ENCODE measurements at places on chromosomes 16 and 17.

DNA sequence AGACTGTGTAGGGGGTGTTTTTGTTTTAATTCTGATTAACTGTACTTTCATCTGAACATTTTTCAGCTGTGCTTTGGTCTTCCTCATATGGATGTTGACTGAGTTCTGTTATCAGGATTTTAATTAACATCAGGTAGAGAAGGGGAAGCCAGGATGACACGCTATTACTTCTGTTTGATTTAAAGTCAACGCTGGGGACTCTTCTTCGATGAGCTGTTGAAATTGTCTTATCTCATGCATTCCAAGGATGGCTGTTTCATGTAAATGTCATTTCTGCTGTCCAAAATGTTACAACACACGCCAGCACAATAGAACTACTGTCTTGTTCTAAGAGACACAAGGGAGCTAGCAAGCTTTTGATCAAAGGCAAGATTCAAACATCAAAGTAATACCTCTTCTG lies 263.3 kb upstream of the CDH5 start:
- no peak for DNase-seq

- DNase-seq = no peak
Measured at GRCh38 chr17:37742116-37742761, 2.6 kb downstream of the HNF1B start.

DNA sequence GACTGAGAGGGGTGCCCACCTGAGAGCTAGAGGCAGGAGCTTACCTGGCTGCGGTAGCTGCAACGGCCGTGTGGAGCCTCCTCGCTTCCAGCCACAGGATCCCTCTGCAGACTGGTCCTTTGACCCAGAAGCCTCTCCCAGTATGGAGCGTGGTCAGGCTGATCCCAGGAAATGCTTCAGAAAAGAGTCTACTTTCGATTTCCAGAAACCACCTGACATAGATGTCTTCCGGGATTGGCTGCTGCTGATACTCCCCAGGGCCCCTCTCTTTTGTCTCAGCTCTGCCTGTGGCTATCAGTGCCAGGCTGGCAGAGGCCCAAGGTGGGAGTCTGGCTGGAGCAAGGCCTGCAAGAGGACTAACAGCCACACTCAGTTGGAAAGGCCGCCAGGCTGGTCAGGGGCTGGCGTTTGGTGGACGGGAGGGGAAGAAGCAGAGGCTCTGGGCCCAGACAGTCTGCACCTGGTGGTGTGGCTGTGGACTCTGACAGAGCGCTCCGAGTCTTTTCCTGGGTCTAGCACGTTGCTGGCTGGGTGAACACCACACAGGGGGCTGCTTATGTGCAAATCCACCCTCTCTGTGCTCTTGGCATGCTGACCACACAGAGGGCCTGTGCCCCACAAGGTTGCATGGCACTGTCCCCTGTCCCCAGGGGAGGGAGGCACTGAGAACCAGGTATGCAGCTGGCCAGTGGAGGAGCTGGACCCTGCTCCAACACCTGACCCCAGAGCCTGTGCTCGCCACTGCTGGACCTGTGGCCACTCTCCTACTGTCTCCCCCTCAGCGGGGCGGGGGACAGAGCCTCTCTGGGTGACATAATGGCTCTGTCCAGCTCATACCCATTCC lies at the start of gene LGALS3BP:
LGALS3BP (minus strand) TSS at position 144 of the 844 bp plus-strand sequence. CDS start 2,732 bp downstream, outside the sequence.
- no peak for DNase-seq

DNA sequence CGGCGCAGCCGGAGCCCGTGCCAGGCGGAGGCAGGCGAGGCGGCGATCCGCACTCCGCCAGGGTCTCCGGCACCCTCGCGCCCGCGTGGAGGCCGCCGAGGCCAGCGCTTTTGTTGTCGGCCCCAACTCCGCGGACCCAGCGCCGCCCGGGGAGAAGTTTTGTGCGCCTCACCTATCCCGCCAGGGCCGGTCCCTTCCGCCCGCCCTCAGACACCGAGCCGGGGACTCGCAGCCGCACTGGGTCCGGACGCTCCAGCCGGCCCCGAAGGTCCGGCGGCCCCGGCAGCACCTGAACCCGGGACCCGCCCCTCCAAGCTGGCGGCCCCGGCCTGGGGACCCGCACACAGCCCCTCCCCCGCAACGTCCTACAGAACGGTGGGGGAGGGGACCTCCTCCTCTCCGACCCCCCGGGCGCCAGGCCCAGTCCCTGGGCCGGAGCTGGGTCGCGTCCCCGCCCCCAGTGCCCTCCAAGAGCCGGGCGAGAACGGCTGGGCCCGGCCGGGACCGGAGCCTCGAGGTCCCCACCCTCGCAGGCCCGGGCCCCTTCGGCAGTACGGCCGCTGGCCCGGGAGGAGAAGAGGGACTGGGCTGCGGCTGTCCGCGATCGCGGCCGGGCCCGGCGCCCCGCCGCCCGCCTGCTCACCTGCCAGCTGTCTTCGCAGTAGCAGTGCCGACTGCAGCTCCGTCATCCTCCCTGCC lies 698 bp downstream of the UBE2G1 start:
- no peak for DNase-seq

GRCh38 chr17:36485027-36485426 lies 1.5 kb upstream of the ZNHIT3 start:
- no peak for DNase-seq

- DNase-seq = no peak
Measured at GRCh38 chr16:16045879-16046278, 96.5 kb downstream of the ABCC1 start.

DNA sequence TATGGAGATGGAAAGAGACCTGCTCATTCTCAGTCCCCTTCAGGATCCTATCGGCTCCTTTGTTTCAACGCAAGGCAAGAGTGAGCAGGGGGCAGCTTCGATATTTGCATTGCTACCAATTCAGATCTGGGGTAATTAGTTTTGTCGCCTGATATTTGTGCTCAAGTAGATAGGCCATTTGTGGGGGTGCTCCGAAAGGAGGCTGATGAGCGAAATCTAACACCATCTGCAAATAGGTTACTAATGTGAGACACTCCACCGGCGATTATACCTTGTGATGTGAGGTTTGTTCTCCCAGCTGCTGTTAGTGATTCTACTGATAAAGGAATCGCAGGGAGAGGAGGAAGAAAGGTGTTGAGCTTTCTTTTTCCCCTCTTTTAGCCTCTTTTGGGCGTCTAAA lies 31.5 kb downstream of the WSCD1 start:
- no peak for DNase-seq

- DNase-seq = no peak
Measured at GRCh38 chr17:15918661-15919259, 26.2 kb upstream of the ADORA2B start.

DNA sequence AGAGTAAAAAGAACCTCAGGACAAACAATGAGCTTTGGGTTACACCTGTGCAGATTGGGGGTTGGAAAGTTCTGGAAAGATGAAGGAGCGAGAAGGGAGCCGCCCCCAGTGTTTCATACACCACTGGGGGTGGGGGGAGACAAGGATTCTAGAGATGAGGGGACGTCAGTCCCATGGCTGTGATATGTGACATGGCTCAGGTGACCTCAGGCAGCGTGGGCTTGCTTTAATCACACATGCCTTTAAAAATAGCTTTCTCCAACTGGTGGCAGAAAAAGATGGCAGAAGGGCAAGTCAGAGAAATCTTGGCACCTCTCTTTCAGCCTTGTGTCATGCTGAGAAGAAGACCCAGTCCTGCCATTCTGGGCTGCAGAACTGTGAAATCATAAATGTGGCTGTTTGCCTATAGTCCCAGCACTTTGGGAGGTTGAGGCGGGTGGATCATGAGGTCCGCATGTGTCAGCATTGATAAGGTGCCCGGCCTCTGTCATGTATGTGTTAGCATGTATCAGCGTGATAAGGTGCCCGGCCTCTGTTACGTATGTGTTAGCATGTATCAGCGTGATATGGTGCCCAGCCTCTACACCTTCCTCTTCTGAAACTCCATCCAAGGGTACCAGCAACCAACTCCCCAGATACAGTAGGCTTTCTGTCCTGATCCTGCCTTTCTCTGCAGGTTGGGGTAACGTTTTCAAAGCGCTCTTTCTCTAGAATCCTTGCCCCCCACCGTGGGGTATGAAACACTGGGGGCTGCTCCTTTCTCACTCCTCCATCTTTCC lies 25.0 kb downstream of the WIPI1 start:
- no peak for DNase-seq

DNA sequence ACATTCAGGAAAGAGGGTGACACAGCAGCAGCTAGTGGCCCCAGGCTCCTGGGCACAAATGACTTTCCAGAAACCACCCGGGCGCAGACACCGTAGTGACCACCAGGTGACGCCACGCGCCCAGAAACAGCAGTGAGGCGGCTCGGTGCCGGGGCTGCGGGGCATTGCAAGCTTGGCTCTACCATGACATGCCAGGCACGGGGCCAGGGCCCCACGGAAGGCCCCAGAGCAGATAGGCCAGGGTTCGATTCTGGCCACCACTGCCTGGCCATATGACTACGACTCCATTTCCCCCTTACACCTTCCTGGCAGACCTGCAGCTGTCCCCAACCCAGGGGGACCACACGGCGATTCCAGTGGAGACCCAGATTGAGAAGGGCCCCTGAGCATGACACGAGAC lies 6.7 kb downstream of the RHBDF1 start:
- no peak for DNase-seq

DNA sequence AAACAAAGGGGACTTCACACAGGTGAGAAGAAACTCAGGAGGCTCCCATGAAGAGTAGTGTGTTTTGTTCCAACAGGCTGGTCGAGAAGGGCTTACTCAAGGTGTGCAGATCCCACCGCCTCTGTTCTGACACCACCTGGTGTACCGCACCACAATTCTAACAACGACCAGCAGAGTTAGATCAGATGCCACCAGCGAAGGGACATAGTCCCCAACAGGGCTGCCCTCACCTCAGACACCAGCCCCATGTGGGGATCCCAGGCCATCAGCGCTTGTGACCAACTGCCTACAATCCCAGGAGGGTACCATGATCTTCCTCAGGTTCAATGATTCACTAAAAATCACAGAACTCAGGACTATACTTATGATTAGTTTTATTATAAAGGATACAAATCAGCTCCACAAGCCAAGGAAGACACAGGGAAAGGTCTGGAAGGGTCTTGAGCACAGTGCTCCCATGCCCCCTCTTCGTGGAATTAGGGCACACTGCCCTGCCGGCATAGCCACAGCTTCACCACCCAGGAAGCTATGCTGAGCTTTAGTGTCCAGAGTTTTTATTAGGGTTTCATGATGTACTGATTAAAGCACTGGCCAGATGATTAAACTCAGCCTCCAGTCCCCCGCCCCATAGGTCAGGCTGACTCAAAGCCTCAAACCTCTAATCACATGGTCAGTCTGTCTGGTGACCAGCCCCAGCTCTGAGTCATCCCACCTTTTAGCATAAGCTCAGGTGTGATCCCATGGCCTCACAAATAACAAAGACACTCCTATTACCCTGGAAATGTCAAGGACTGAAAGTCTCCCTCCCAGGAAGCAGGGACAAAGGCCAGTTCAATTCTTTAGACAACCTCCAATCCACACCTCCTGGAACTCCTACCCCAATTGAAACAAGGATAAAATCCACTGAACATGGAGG lies 26.0 kb downstream of the TRIM25 start:
- no peak for DNase-seq

GRCh38 chr16:1763521-1764511 lies 7.5 kb downstream of the NME3 start:
- DNase-seq = no peak

GRCh38 chr17:48429638-48430586 lies at the start of gene SKAP1:
SKAP1 (minus strand) TSS chr17:48430214.
- no peak for DNase-seq

DNA sequence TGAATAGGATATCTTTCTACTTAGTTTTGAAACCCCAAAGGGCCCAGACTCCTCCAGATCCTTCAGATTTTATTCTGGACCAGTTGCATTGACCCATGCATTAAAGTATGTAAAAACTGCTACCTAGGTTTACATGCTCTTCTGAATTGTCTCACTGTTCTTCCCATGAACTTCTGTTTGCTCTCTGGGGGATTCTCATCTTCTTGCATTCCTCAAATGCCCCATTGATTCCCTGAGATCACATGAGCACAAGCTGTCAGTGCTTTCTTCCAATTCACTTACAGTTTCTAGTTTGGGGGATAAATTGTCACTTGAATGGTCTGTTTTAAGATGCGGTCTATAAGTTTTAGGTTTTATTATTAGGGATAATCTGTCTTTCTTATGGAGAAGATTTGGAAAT lies 188.9 kb upstream of the KIF2B start:
- no peak for DNase-seq

DNA sequence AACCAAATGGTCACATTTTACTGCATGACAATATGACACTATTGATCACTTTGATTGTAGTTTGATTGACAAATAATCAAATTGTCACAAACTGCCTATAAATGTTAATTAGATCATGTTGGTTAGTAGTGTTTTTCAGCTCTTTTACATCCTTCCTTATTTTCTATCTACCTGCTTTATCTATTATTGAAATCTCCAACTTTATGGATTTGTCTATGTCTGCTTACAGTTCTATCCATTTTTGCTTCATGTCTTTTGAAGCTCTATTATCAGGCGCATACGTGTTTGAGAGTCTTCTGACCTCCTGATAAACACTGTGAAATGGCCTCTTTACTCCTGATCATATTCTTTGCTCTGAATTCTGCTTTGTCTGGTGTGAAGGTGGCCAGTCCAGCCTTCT lies 83.2 kb upstream of the GNG13 start:
- no peak for DNase-seq
